Activated effector memory CD4-positive, alpha-beta T cell treated with Interleukin-2 at 50 U/mL for 16 hours (primary cell): ENCODE measurements at places on chromosomes 1 and 21.

- no peak for DNase-seq
Measured at GRCh38 chr1:201711811-201712210, 117.1 kb upstream of the IPO9 start.

DNA sequence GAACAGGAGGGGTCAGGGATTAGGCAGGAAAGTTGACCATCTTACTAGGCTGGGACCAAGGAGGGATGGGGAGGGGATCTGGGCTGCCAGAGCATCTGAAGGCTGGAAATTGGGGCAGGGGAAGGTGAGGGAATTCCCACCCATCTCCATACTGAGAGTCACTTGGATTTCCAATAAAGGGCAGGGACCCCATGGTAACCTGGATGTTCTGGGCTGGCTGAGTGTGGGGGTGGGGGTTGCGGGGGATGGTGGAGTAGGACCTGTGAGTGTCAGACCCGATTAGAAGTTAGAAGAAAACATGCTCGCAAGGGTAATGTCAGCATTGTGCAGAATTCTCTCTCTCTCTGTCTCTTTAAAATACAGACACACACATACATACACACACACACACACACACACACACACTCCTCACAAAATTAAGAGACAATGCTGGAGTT lies 40.0 kb upstream of the EPS15 start:
- DNase-seq, result no peak

DNA sequence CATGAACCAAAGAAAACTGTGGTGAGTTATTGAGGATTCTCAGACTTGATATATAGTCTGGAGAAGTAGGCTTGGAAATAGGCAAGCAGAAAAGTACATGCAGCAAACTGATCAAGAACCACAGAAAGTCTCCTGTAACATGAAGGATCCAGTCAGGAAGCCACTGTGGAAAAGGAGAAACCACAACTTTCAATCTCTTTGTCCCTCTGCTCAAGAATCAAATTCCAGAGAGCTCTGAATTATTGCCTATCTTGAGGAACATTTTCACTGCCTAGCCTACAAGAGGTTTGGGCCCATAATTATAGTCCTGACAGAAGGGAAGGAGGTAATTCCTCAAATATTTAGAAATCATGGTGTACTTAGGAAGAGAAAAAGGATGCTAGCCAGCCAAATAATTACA lies 43.0 kb upstream of the ADAMTS1 start:
- no peak for DNase-seq

DNA sequence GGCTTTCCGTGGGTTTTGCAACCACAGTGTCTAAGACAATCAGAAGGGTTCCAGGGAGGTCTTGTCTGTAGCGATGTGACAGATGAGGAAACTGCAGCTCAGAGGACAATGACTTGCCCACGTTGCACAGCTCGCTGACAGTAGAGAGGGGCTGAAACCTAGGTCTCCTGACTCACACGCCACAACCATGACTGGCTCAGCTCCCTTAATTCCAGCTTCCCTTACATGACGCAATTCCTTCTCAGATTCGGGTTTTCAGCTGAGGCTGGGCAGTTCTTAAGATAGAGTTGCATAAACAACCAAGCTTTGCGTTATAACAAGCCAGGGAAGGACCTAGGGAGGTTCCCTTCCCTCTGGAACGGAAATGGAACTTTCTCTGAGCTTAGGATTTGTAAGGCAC lies 36.3 kb downstream of the DHCR24 start:
- no peak for DNase-seq

DNA sequence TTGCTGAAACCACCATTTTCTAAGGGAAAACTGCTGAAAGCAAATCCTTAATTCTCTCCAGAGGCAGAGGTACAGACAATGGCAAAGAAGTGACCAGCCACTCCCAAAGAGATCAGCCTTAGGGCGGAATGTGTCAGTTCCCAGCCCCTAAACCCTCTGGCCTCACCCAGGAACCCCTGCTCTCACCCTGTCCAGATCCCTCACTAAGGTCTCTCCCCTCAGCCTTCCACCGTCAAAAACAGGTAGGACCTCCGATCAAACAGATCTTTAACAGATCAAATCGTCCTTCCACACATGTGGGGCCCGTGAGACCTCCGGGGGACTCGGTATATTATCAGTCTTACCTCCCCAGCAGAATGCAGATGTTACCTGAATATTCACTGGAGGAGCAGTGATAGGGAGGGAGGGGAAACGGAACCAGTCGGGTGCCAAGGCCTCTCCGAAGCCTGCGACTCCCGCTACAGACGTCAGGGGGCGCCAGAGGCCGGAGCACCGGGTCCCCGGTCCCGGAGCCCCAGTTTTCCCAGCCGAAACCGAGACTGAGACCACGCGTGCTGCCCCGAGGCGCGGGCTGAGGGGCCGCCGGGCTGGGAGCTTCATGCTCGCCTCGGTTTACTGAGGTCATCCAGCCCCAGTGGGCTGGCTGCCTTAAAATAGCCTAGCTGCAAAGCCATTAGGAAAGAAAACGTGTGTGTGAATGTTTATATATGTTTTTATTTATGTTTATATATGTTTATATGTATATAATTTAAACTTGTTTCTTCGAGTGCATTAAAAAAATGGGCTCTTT lies 23.6 kb downstream of the GPA33 start:
- peak; percentile 67 for DNase-seq

- DNase-seq, result no peak
Measured at GRCh38 chr1:10514490-10515235, 39.9 kb downstream of the PEX14 start.

DNA sequence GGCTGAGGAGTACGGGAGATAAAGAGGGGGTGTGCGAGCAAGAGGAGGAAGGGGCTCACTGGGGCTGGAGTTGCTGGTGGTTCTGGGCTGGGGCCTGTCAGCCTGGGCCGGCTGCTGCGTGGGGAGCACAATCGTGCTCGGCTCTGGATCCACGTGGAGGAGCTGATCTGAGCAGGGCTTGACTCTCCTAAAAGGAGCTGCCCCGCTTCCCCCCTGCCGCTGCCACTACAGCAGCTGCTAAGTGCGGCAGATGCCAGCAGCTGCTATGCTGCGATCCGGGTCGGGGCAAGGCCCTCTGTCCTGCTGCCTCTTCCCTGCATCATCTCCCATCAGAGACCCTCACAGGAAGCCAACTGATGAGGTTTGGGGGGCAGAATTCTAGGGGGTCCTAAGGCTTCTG lies 165.9 kb downstream of the PCBP3 start:
- no peak for DNase-seq

- peak; percentile 3 for DNase-seq
Measured at GRCh38 chr1:51877434-51878307, 856 bp downstream of the NRDC start.

DNA sequence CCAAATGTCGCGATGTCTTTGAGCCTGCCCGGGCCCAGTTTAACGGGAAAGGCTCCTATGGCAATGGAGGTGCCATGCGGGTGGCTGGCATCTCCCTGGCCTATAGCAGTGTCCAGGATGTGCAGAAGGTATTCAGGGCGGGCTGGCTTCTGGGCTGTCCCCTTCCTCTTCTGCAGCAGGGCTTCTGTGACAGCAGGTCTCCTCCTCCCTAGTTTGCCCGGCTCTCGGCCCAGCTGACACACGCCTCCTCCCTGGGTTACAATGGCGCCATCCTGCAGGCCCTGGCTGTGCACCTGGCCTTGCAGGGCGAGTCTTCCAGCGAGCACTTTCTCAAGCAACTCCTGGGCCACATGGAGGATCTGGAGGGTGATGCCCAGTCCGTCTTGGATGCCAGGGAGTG lies 3.0 kb downstream of the ADPRS start:
- no peak for DNase-seq

- DNase-seq, result no peak
Measured at GRCh38 chr1:61459345-61459744, 265.6 kb downstream of the TM2D1 start.

DNA sequence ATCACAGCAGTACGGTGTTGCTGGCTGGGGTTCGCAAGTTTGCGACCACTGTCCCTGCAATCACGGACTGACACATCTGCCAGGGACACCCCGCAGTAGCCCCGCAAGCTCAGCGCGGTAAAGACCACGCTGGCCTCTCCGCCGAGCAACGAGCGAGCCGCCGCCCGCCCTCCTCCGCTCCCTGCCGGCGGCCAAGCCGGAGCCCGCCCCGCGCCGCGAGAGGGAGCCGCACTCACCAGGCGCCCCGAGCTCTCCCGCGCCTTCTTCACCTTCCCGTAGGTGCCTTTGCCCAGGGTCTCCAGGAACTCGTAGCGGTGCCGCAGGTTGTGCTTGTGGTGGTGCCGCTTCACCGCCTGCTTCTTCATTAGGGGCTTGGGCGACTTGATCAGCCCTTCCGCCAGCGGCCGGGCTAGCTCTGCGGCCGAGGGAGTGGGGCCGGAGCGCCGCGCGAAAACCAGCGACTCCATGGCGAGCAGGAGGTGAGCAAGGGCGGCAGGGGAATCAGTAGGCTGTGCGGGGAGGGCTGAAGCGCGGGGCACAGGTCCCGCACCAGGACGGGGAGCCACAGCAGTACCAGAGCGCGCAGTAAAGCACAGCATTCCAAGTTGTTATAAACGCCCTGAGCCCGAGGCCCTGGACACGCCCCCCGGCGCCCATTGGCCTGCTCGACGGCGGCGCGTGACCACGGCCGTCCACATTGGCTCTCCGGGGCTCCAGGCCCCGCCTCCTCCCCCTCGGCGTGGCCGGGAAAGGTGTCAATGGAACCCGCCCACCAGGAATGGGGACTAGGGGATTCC lies at the start of gene NUAK2:
NUAK2 (minus strand) TSS at position 584 of the 797 bp plus-strand sequence; CDS start at position 467, 117 bp downstream.
- DNase-seq, result peak; percentile 79

DNA sequence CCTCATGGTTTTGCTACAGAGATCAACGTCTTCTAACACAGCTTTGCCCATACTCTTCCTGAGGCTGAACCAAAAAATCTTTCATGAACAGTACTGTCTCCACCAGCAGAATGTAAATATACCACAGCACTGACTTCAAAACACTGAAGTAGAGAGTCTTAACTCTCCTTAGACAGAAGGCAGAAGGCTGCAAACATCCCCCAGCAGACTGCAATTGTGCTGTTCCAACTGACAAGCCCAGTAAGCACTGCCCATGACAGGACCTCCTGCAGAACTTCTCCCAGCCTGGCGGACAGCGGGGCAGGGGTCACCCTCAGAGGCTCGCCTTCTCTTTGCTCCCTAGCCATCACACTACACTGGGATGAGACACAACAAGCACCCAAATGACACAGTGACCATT lies 218.7 kb downstream of the RERE start:
- no peak for DNase-seq

DNA sequence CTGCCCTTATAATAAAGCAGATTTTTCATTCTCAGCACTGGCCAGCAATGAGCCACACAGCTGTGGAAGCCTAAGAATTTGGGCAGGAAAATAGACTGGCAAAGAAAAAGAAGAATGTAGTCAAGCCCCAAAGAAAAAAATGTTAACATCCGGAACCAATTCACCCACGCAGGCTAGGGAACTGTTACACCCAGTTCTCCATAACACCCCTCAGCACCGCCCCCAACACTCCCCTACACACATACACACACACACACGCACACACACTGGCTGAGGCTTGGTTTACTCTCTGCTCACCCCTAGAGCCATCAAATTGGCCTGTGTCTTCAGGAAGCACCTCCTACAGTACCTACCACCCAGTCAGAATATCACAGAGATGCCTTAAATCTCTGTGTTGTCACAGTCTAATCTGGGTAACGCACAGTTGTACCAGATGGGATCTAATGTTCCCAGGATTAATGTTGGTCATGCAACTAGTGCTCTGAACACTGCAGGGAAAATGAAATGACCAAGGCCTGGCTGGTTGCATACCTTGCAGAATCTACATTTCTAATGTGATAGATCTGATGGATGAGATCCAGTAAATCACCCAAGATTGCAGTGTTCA lies 14.5 kb downstream of the TBX15 start:
- no peak for DNase-seq

GRCh38 chr1:25922056-25922970 lies 16.1 kb upstream of the STMN1 start:
- peak; percentile 29 for DNase-seq

DNA sequence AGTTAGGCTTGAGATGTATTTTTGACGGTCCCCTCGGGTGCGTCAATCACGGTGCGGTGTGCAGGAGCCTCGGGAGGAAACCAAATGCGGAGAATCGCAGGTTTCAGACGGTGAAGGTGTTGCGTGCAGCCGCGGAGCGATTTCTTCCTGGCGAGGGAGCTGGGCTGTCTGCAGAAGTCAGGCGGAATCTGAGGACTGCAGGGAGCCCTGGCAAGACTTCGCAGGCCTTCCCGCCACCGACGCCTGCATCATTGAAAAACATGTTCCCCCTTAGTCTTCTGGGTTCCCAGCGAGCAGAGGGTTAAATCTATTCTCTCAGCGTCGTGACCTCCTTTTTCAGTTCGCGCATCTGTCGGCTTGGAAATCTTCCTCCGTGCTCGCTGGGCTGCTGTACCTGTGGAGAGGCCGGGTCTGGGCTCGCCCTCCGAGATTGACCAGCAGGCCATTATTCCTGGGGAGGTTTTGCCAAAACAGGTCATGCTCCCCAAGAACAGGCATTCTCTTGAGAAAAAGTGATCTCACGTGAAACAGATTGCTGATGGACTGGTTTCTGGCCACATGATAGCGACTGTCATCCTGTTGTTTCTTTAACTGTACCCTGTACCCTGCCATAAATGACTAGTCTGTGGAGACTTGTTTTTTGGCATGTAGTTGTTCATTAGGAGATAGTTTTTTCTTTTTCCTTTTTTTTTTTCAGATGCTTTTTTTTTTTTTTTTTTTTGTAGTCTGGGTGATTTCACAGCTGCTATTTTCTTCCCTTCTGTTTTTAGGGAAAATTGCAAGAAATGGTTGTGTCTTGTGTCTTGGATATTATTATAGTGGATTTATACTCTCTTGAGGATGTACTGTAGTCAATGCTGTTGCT lies 894 bp downstream of the EPB41 start:
- DNase-seq, result peak; percentile 41

GRCh38 chr1:207991583-207992026 lies 80.7 kb upstream of the CD34 start:
- no peak for DNase-seq

DNA sequence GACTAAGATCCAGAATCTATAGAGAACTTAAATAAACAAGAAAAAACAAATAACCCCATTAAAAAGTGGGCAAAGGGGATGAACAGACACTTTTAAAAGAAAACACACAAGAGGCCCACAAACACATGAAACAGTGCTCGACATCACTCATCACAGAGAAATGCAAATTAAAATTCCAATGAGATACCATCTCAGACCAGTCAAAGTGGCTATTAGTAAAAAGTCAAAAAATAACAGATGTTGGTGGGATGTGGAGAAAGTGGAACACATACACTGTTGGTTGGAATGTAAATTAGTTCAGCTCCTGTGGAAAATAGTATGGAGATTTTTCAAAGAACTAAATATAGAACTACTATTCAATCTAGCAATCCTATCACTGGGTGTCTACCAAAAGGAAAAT lies 143.1 kb downstream of the IFI44 start:
- no peak for DNase-seq

GRCh38 chr1:8962812-8963530 lies 17.3 kb downstream of the CA6 start:
- no peak for DNase-seq

GRCh38 chr21:45403133-45403824 lies 1.7 kb upstream of the COL18A1 start:
- no peak for DNase-seq
